ENCODE measurements at places on chromosomes 1 and 21. TPM values are rescaled to one million over a fixed set of nuclear protein-coding genes. Genes with fewer than 3 reads are reported as not detected.

NTRK1 gene
- 1.8 TPM for total RNA-seq

PRRX1 gene
- total RNA-seq: not detected

MORC3 gene
- total RNA-seq: 22.7 TPM

MEGF6 gene
- 0.98 TPM for total RNA-seq

VCAM1 gene
- total RNA-seq: 0.16 TPM

FCGR3B gene
- not detected for total RNA-seq

GSTM1 gene
- not detected for total RNA-seq

CFHR5 gene
- total RNA-seq: not detected

RGS2 gene
- total RNA-seq: 9.8 TPM

KCNE2 gene
- total RNA-seq: not detected

CD5L gene
- not detected for total RNA-seq
